ENCODE measurements at places on chromosomes 11 and 22.

DNA sequence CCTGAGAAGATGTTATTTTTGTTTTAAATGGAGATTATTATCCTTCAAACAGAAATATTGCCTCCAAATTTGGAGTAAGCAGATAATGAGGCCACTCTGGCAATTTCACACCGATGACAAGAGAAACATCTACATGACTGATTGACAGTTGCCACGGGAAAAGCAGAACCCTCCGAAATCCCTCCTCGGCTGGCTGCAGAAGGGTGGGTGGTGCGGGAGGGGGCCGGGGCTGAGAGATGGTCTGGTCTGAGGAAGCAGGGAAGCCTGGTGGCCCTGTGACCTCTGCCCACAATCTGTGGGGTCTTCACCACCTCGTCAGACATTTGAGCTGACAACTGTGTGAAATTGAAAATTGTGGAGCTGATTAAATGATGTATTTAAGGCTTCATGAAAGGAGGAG, 503.2 kb downstream of the MN1 start:
- no peak for DNase-seq

DNA sequence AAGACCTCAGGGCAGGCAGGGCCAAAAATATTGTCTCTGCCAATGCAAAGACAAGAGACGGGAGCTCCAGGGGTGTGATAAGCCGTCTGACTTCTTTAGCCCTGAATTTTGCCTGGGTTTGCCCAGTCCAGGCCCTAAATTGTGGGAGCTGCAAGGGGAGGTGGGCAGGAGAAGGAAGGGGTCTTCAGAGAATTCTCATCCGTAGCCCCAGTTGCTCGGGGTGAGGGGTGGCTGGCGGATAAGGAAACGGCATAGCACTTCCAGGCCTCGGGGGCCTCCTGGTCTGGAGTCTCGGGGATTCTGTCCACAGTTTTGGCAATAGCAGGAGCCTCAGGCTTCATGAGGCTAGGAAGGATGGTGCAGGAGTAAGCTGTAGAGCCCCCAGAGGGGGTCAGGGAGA, 7.4 kb downstream of the CD5 start:
- no peak for DNase-seq

- DNase-seq, result no peak
Measured at GRCh38 chr22:49070501-49070900, 757.2 kb downstream of the BRD1 start.

DNA sequence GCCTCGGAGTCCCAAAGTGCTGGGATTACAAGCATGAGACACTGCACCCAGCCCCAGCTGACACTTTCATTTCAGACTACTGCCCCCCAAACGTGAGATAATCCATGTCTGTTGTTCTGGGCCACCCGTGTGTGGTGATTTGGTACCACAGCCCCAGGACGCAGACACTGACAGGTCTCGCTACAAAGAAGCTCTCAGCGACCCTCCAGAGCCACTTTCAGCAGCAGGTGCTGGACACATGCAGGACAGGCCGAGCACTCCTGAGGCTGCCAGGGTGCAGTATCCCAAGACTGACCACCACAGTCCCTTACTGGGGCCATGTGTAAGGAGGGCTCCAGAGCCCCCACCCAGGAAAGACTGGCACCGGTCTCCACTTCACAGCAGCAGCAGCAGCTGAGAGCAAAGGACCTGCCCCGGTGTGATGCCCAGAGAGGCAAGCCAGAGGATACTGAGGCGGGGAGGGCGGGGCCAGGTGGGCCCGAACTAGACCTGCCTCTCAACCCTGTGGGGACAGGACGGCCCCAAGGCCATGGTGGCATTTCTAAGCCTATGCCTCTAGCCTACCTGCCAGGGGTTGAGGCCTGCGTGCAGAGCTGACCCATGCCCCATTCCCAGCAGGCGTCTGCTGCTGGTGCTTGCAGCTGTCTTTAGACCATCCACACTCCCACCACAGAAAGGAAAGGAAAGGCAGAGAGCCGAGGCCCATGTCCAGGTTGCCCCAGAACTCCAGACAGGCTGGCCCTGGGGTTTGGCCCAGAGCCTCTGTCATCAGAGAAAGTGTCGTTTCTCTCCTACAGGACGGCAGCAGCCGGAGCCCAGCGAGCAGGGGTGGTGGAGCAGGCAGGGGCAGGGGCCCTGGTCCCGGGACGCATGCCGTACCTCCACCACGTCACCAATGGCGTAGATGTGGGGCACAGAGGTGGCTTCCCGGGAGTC, 28.0 kb upstream of the GNB1L start:
- DNase-seq, result no peak

DNA sequence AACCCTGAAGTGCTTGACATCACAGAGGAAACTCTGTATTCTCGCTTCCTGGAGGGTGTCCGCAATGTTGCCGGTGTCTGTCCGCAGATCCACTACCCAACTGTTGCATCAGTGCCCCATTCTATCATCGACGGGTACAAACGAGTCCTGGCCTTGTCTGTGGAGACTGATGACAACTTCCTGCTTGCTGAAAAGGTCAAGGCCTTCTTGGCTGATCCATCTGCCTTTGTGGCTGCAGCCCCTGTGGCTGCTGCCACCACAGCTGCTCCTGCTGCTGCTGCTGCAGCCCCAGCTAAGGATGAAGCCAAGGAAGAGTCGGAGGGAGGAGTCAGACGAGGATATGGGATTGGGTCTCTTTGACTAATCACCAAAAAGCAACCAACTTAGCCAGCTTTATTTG, 42.9 kb upstream of the DAGLA start:
- DNase-seq, result no peak

DNA sequence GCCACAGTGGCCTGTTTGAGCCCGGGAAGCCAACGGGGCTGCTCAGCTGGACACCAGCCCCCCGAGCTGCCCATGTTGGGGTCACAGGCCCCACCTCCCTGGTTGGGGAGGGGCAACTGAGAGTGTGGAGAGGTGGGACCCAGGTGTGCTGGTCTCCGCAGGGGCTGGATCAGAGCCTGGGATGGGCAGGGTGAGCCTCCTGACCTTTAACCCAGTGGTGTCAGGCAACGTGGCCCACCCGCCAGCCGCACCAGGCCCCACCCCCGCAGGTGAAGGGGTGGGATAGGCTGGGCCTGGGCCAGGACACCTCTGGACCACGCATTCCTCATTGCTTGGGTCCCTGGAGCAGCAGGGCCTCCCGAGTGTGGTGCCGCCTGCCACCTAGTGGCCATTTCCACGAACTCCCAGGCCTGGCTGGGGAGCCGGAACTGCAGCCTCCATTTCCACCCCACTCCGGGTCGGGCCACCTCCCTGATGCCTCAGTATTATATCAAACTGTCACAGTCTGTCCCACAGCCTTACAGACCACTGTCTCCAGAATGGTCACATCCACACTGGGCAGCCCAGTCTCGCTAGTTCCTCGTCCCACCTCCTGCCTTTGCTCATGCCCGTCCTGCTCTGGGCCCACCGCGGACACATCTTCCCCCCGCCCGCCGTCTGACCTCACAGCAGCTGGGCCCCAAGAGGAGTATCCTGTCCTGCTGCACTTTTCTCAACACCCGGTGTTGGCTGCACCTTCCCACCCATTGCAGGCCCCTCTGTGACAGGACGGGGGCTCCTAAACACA, 13.3 kb upstream of the PPP6R3 start:
- peak; percentile 41 for DNase-seq

GRCh38 chr11:12238420-12238819, 128.0 kb downstream of the MICAL2 start:
- DNase-seq, result no peak

DNA sequence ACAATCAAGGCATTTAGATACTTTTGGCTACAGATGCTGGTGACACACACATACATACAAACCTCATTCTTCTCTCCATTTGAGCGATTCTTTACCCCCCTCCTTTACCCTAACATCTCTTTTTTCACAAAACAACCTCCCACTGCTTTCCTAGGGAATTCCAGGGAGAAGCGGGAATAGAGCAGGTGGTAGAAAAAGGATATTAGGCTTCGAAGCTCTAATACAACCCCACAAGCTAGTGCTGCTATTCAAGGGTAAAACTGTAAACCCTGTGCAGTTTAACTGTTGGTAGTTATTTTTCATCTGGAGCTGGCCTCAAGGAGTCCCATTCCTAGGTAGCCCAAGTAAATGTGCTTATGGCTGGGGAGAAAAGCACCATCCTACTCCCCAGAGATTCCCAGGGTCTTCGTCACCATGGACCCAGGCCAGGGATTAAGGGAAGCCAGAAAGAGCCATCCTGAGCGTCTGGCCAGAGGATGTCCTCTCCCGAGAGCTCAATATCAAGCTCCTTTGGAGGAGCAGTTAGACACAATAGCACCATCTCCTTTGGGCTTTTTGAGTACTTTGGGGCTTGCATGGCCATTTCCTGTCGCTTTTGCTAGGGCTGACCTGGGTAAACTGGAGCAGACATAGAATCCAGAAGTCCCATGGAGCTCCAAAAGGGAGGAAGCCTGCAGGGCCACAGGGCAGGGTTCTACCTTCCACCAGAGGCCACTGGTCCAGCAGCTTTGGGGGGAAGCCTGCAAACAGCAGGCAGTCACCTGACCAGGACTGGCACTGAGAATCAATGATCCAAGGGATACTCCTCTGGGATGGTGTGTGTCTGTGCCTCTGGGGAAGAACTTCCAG, 3.1 kb downstream of the MAML2 start:
- no peak for DNase-seq

DNA sequence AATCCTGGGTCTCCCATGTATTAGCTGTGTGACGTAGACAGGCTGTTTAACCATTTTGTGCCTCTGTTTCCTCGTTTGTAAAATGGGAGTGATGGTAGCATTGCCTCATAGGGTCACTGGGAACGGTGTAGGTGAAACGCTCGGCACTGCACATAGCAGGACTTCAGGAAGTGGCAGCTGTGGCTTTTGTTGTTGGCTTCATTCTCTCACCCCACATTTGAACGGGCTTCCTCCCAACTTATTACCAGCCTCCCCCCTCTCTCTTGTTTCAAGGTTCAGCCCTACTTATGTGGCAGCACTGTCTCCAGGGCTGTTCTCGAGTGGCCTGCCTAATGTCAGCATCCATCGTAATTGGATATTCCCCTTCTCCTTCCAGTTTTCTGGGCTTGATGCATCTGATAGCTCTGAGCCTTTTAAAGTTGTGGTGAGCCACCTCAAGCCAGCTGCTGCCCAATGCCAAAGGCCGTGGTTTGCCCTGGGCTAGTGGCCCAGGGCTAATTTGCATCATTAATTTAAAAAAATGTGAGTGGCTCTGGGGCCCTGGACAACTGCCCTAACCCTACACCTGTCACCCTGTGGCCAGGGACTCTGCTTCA, 217.8 kb upstream of the TBCEL start:
- DNase-seq, result no peak

- DNase-seq, result no peak
Measured at GRCh38 chr11:83195143-83195466, 1.6 kb downstream of the ANKRD42 start.

GRCh38 chr11:63870351-63871140, 31.6 kb downstream of the MARK2 start:
- DNase-seq, result no peak

GRCh38 chr22:28714043-28714628, 27.5 kb downstream of the CHEK2 start:
- DNase-seq, result no peak

- peak; percentile 39 for DNase-seq
Measured at GRCh38 chr22:35914665-35915476, 113.8 kb downstream of the RBFOX2 start.

DNA sequence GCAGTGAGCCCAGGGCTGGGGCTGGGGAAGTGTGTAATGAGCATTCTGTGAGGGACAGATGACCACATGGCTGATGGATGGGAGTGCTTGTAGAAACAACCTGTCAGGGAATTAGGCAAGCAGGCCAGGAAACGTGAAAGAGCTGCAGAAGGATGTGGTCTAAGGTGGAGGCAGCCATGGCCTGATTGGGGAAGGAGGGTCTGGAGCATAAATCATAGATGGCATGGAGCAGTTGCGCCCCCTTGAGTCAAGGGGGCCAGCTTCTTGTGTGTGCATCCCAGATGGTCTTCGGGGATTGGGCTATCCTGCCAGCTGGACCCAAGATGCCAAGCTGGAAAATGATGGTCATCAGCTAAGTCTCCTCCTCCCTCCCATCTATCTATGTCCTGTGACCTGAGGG, 119.4 kb upstream of the CLPB start:
- peak; percentile 52 for DNase-seq

- no peak for DNase-seq
Measured at GRCh38 chr11:102882389-102883024, 7.7 kb upstream of the MMP12 start.

DNA sequence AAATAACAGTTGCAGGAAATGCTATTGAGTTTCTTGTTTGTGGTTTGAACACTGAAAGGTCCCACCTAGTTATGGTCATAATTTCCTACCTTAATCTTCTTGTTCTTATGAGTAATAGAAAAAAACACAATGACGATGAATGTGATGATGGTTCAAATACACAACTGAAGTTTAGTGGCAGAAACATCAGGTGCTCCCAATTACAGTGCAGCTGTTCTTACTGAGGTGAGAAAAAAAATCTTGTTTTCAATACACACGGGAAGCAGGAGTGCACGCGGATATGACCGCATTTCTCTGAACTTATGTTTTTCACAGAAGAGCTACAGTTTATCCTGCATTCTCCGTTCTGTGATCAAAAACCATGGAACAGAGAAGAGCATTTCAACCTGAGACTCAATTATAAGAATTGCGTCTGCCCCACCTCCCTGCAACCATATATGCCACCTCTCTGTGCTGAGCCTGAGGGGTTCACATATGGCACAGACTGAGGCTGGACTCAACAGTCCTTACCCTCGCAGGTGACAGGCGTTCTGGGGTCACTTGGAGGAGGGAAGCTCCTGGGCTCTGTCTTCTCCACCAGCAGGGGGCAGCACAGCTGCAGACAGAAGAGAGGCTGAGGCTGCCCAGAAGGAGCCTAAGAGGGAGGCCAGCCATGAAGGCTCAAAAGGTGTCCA, 99.7 kb upstream of the IGLL5 start:
- peak; percentile 36 for DNase-seq

DNA sequence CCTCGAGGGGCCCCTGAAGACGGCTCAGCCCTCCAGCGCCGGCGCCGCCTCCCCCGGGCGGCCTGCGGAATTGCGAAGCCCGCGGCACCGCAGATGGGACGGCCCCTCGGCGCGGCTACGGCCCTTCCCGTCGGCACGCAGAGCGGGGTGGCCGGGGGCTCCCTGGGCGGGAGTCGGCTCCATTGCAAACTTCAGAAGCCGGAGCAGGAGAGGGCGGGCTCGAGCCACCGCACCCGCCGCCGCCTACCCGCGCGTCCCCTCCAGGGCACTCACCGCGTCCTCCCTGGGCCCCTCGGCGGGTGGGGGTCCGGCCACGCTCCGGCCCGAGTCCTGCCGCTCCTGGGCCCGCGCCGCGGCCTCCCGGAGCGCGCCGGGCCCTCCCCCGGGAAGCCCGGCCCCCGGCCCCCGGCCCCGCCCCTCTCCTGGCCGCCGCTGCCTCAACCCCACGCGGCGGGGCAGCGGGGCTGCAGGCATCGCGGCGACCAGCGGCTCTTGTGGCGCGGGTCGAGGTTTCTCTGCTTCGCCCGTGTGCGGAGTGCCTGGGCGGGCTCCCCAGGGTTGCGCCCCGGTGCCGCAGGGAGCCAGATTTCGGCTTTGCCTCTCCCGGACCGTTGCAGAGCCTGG, at the start of gene PACSIN3:
Gene PACSIN3 (minus strand): TSS at position 359 of the 624 bp plus-strand sequence. CDS start 3,707 bp downstream, outside the sequence.
- DNase-seq, result no peak

GRCh38 chr11:75345455-75346160, 5.9 kb downstream of the ARRB1 start:
- DNase-seq, result no peak

- DNase-seq, result no peak
Measured at GRCh38 chr11:29331451-29332010, 685.3 kb downstream of the KCNA4 start.

GRCh38 chr11:127369356-127369755, 368.8 kb upstream of the KIRREL3 start:
- no peak for DNase-seq

GRCh38 chr11:112293614-112294013, 33.0 kb upstream of the PLET1 start:
- DNase-seq, result no peak

Data from Jurkat, Clone E6-1 (cell line).